ENCODE measurements at places on chromosomes 11 and 22. TPM values are rescaled to one million over a fixed set of nuclear protein-coding genes. Genes with fewer than 3 reads are reported as not detected.

GRCh38 chr11:907668-908067, 2.9 kb downstream of the CHID1 start:
- no peak overlapping the region for H3K27ac ChIP-seq
- no peak overlapping the region for H3K4me3 ChIP-seq
- H3K4me1 ChIP-seq: peaks cover 7% of the 10 kb centered on the region
- H3K36me3 ChIP-seq: no peaks in the 10 kb centered on the region
- no peak for DNase-seq
- no peaks in the 10 kb centered on the region for H3K27me3 ChIP-seq

- H3K27ac ChIP-seq: no peak overlapping the region
- peaks cover 7% of the 10 kb centered on the region for H3K4me1 ChIP-seq
- no peaks in the 10 kb centered on the region for H3K27me3 ChIP-seq
- no peak overlapping the region for H3K4me3 ChIP-seq
- H3K36me3 ChIP-seq: no peaks in the 10 kb centered on the region
Observed at GRCh38 chr11:35005141-35005780, 88.8 kb downstream of the PDHX start.

- peaks cover 11% of the 10 kb centered on the region for H3K4me1 ChIP-seq
- H3K27ac ChIP-seq: peak overlapping the region; percentile 99
- H3K36me3 ChIP-seq: no peaks in the 10 kb centered on the region
- DNase-seq: peak; percentile 46
- peak overlapping the region; percentile 53 for H3K4me3 ChIP-seq
Observed at GRCh38 chr11:47270331-47271271, 668 bp downstream of the MADD start.

DNA sequence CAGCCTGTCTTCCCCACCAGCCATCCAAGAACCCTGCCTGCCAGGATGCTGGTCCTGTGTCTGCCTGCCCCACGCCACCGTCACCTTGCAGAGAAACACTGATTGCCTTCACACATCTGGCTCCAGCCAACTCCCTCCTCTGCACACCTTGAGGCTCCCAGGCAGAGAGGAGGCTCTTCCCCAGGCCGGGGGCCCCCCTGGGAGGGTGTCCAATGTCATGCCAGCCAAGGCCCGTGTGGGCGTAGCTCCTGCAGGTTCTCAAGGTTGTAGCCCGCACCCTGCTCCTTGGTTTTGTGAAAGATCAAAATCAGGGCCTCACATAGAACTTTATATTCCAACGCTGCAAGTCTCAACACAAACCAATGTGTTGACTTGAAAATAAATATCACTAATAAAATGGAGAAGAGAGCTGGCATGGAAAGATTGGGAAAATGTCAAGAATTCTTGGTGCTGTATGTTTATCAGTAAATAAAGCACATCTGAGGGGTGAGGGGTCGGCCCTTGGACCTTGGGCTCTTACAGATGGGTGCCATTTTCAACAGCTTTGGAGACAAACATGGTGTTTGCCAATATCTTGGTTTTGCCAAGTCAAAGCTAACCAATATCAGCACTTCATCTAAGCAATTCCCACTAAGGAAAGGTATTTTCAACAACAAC, 6.7 kb upstream of the PPARA start:
- H3K27ac ChIP-seq: no peak overlapping the region
- no peaks in the 10 kb centered on the region for H3K27me3 ChIP-seq
- H3K36me3 ChIP-seq: no peaks in the 10 kb centered on the region

Gene PGA3
- polyA plus RNA-seq: 0.39 TPM

DNA sequence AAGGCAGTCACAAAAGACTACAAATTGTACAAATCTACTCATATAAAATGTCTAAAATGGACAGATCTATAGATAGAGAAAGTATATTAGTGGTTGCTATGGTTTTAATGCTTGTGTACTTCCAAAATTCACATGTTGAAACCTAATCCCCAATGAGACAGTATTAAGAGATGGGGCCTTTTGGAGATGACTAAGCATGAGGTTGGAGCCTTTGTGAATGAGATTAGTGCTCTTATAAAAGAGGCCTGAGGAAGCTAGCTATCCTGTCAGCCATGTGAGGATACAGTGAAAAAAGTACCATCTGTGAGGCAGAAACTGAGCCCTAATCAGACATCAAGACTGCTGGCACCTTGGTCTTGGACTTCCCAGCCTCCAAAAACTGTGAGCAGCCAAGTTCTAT, 82.6 kb downstream of the CYP2R1 start:
- no peak for DNase-seq
- no peaks in the 10 kb centered on the region for H3K4me1 ChIP-seq
- H3K27me3 ChIP-seq: no peaks in the 10 kb centered on the region
- H3K27ac ChIP-seq: no peak overlapping the region
- no peaks in the 10 kb centered on the region for H3K36me3 ChIP-seq
- no peak overlapping the region for H3K4me3 ChIP-seq

GRCh38 chr11:58028687-58029411, 1.9 kb upstream of the OR6Q1 start:
- H3K27me3 ChIP-seq: no peaks in the 10 kb centered on the region
- no peak overlapping the region for H3K4me3 ChIP-seq
- no peak for DNase-seq

DNA sequence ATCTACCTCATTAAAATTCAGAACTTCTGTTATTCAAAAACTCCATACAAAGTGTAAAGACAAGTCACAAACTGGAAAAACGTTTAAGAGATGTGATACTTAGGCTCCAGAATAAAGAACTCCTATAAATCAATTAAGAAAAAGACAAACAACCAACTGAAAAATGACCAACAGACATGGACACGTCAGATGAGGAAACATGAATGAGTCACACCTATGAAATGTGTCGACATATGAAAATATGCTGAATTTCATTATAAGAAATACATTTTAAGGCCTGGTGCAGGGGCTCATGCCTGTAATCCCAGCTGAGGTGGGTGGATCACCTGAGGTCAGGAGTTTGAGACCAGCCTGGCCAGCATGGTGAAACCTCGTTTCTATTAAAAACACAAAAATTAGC, 78.7 kb downstream of the ENTHD1 start:
- DNase-seq: no peak
- H3K4me1 ChIP-seq: no peaks in the 10 kb centered on the region
- no peak overlapping the region for H3K4me3 ChIP-seq
- no peaks in the 10 kb centered on the region for H3K36me3 ChIP-seq
- no peak overlapping the region for H3K27ac ChIP-seq

Gene GPR83
- polyA plus RNA-seq: 0.39 TPM

Measured in hepatocyte (in vitro differentiated cells).